Mammary epithelial cell (primary cell): ENCODE measurements at places on chromosomes 1 and 21. TPM values are rescaled to one million over a fixed set of nuclear protein-coding genes. Genes with fewer than 3 reads are reported as not detected.
A peak's percentile ranks its signal among the peaks of the same experiment; 100 is the strongest.

Gene TNFRSF8
- not detected for total RNA-seq

Gene TTC34
- total RNA-seq = 0.17 TPM

Gene RAB7B
- total RNA-seq = 25.8 TPM

Gene LHX8
- total RNA-seq = not detected

Gene DHDDS
- total RNA-seq = 54.3 TPM

Gene ABCD3
- total RNA-seq = 56.2 TPM

Gene PPIH
- 17.5 TPM for total RNA-seq

Gene FMO1
- not detected in 2 replicates for total RNA-seq

Gene ATP6V1G3
- not detected in 2 replicates for total RNA-seq

Gene TAS1R1
- total RNA-seq = not detected

Gene UBASH3A
- not detected in 2 replicates for total RNA-seq

DNA sequence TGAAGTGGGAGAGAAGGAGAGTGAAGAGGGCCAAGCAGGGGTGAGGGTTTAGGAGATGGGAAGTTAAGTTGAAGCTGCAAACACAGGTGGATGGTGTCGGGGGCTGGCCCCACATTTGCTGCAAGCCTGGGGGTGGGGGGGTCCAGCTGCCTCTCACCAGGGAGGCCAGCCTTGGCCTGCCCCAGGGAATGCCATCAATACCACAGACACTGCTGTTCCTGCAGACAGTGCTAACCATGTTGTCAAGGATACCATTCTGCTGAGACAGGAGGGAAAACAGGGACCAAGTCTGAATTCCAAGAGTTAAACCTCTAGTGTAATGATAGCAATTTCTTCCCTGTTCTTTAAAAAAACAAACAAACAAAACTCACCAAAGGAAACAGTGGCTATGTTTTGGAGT lies 8.0 kb downstream of the MECR start:
- DNase-seq = no peak

DNA sequence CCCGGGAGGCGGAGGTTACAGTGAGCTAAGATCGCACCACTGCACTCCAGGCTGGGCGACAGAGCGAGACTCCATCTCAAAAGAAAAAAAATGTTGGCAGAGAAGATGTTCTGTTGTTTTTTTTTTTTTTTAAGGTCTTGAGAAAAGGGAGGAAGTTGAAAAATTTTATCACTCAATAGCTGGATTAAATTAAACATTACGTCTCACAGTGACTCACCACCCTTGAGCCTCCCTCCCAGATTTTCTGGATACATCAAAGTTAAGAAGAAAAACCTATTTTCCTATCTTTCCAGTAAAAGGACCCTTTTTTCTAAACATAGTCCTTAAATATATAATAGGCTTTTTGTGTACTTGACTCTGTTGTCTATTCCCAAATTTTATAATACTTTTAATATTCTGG lies 35.5 kb downstream of the IFNAR1 start:
- no peak for DNase-seq

GRCh38 chr1:58238846-58239245 lies 307.7 kb downstream of the OMA1 start:
- no peak for DNase-seq

DNA sequence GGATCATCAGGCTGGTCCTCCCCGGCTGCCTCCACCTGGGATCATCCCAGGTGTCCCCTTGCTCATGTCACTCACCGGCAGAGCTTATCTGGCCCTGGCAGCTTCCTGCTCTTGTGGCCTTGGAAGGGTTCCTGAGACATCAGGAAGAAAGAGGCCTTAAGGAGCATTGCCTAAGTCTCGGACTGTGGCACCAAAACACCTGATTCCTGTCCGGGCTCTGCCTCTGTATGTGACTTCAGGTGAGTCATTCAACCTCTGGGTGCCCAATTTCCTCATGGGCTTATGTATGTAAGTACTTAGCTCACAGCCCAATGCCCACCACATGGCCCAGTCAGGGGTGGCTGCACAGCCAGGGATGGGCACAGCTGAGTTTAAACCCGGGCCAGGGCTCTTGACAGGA lies 255.9 kb upstream of the VAMP3 start:
- DNase-seq = no peak

- no peak for DNase-seq
Measured at GRCh38 chr1:32350785-32351398, 11.4 kb downstream of the FAM229A start.

DNA sequence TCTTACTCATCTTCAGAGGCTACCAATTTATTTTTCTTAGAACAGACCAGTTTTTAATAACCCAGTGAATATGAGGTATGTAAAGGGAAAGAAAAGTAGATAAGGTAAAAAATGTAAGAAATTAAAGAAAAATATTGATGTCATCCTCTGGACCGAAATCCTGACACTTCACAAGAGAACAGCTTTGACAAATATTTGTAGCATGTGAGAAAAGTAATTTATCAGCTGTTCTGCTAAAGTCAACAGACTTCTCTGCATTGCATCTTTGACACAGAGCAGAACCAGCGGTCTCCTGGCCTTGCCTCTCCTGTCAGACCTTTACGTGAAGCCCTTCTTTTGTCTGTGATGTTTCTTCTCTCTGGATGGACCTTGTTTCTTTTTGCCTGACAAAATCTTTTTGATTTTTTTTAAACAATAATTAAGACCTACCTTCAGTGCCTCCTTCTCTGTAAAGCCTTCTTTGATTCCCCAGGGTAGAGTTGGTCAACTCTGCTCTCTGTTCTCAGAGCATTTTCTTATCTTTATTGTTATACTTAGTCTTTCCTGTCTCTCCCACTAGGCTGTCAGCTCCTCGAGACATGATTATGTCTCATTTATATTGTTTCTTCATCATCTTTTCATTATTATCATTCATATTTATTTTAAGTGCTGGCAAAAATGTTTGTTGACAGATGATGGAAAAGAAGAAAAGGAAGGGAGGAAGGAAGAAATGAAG lies 35.4 kb downstream of the RGS4 start:
- DNase-seq = no peak

DNA sequence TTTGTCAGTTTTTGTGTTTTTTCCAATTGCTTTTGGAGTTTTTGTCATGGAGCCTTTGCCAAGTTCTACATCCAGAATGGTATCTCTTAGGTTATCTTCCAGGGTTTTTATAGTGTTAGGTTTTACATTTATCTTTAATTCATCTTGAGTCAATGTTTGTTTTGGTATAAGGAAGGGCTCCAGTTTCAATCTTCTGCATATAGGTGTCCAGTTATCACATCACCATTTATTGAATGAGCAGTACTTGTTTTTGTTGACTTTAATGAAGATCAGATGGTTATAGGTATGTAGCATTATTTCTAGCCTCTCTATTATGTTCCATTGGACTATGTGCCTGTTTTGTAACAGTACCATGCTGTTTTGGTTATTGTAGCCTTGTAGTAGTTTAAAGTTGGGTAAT lies 1233.1 kb downstream of the PLA2G4A start:
- DNase-seq = no peak

GRCh38 chr1:35290452-35290851 lies 21.9 kb downstream of the ZMYM4 start:
- DNase-seq = no peak

- peak; percentile 95 for DNase-seq
Measured at GRCh38 chr1:187691439-187691838, 862.7 kb downstream of the PLA2G4A start.

- no peak for DNase-seq
Measured at GRCh38 chr1:177824508-177824982, 145.3 kb downstream of the SEC16B start.

GRCh38 chr1:89588480-89588879 lies 44.4 kb upstream of the LRRC8C start:
- DNase-seq = no peak

DNA sequence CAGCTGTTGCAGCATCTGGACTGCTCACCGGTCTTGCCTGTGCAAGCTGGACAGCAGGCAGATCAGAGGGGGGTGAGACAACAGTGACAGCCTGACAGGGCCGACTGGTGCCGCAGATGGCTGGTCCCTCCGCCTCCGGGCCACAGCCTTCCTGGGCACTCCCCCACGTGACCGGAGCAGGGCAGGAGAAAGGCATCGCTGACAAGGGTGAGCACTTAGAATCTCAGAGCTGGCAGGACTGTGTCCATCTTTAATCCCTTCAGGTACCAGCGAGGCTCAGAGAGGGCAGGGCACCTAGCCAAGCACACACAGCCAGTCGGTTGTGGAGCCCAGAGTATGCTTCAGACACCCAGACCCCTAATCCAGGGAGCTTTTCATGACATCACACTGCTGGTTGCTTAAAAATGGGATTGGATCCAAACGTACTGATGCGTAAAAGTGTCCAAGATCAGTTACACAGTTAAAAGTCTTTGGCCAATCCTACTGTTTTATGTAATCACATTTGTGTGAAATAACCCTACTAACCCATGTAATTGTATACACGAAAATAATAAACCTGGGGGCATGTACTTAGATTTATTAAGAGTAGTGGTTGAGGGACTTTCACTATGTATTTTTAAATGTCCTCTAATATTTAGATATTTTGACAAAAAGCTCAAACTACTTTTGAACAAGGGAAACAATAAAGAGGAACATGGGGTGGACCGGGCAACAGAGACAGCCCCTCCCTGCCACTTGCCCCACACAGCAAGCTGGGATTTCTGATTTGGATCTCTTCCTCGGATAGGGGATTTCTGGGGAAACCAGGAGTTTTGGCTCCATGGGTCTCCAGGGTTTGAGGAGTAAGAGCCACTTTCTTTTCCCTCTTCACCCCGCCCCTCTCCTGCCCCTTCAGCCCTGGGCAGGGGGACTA lies 758 bp upstream of the CNTN2 start:
- no peak for DNase-seq

- DNase-seq = no peak
Measured at GRCh38 chr1:209547626-209548025, 35.9 kb upstream of the CAMK1G start.

DNA sequence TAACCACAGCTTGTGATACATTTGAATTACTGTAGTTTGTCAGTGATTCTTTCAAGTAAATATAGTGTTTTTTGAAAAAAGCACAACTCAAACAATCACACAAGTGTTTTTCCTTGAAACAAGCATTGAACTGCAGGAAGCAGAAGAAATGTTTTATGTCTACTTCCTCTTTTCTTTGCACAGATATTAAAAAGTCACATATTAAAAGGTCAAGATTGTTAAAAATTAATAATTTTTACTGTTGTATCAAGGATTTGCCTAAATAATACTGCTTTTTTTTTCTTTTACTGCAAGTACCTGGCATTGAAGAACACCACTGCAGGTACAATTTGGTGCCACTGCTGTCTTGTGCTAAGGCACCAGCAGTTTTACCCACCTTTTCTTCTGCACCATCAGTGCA lies 214.2 kb upstream of the C1orf105 start:
- no peak for DNase-seq

- no peak for DNase-seq
Measured at GRCh38 chr1:74586253-74586897, 74.0 kb upstream of the LRRC53 start.

DNA sequence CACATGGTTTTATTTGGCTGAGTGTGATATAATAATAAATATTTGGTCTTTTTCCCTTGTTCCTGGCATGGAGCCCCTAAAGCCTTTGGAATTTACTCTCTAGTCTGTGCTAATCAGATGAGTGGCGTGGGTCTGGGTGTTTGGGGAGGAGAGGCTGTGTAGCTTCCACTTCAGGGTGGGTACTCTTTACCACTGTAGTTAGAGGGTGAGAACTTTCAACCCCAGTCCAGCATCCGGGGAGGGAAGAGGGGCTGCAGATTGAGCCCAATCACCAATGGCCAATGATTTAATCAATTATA lies 20.0 kb downstream of the USP25 start:
- no peak for DNase-seq

DNA sequence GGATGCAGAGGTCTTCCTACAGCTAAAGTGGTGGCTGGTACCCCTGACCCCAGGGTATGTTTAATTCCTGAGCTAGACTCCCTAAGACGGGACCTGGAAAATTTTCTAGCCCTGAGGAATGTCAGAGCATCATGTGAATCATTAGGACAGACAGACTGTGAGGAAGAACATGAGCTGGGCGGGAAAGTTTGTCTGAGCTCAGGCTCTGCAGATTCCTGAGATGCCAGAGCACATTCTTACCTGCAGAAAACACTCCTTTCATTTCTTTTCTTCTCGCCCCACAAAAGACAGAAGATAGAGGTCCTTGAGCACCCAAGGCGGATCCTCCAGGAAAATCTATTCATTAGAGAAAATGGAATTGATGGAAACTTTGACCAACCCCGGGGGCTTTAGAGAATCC lies 6.5 kb downstream of the CAPN2 start:
- no peak for DNase-seq

- no peak for DNase-seq
Measured at GRCh38 chr1:173276922-173277800, 70.0 kb upstream of the TNFSF4 start.

DNA sequence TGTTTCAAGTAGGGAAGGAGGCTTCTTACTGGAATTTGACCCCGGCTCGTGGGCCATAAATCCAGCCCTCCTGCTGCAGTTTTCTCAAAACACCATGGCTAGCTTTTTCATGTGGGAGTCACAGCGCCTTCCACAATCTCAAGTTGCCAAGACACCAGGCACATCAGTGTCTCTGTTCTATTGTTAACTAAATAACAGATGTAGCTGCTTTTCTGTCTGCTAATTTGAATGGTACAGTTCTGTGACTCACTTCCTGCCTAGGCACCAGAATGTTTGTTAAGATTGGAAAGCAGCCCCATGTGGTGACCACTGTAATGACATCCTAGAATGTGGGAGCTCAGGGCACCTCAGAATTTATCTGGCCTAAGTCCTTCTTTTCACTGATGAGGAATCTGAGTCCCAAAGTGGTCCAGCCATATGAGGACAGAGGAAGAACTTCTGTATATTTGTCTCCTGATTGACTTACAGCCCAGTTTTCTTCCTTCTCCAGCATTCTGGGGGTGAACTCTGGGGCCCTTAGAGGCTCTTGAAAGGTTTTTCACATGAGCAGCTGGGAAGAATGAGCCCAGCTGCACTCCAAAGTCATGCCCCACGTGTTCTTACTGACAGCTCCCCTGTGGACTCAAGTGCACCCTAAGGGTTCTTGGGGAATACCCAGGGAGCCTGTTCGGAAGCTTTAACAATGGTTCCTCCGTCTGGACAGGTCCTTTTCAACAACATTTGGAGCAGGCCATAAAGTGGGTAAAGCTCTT lies 27.5 kb downstream of the TRIM45 start:
- DNase-seq = peak; percentile 66
